ENCODE measurements at places on chromosomes 2 and 18.

DNA sequence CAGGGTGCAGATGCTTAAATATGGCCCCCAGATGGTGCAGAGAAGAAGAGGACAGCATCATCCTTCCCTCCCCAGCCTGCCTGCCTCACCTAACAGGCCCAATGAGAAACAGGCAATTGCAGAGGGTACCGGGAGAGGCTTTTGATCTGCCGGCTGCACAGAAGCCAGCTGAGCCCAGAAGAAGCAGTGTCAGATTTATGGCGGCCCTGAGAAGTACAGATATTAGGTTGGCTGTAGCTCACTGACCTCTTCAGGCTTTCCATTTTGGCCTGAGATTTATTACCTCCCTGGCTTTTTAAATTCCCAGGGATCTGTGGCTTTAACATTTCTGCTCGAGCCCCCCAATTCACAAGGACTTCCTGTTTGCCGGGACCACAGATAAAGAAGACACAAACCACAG is 278.7 kb downstream of the EN1 start:
- DNase-seq, result no peak

GRCh38 chr2:228699400-228699799 is 517.9 kb upstream of the SPHKAP start:
- no peak for DNase-seq

GRCh38 chr2:136468799-136469369 is 296.5 kb upstream of the THSD7B start:
- DNase-seq, result no peak

GRCh38 chr2:66555091-66555490 is 120.2 kb downstream of the MEIS1 start:
- no peak for DNase-seq

GRCh38 chr2:48107326-48107925 is 201.1 kb upstream of the FBXO11 start:
- no peak for DNase-seq

GRCh38 chr2:15222856-15223255 is 338.3 kb downstream of the NBAS start:
- DNase-seq, result no peak

- DNase-seq, result no peak
These were observed 192.2 kb downstream of the PLCL1 start for GRCh38 chr2:197996583-197996982.

DNA sequence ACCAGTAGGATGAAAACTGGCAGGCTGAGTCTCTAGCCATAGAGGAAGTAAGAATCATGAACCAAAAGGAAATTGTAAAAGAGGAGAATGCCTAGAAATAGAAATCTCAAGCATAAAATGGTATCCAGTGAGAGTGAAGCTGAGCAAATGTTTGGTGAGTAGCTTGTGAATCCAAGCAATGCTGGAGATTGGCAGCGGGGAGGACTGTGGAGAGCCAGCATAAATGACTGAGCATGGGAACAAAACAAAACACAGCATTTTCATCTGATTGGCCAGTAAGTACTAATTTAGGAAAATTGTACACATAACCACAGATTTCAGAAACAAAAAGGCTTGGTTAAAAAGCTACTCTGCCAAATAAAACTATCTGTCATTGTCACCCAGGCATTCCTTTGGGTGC is 390.0 kb downstream of the STK39 start:
- DNase-seq, result no peak

DNA sequence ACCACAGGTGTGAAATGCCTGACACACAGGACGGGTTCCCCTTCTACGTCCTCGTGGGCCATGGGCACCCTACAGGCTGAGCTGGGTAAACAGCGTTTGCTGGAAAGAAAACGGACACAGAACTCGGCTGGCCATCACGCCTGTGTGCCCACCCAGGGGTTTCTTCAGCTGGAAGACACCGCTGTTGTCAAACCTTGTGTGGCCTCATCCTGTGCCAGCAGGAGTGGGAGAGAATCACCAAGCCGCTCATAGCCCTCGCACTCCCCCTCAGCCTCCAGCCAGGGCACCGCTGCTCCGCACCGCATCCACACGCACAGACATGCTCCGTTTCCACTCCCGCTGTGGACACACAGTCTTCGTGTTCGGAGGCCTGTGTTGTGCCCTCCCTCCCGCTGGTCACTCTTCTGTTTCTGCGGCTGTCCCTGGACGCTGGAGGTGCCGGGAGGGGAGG is 161.4 kb downstream of the PXDN start:
- DNase-seq, result no peak

DNA sequence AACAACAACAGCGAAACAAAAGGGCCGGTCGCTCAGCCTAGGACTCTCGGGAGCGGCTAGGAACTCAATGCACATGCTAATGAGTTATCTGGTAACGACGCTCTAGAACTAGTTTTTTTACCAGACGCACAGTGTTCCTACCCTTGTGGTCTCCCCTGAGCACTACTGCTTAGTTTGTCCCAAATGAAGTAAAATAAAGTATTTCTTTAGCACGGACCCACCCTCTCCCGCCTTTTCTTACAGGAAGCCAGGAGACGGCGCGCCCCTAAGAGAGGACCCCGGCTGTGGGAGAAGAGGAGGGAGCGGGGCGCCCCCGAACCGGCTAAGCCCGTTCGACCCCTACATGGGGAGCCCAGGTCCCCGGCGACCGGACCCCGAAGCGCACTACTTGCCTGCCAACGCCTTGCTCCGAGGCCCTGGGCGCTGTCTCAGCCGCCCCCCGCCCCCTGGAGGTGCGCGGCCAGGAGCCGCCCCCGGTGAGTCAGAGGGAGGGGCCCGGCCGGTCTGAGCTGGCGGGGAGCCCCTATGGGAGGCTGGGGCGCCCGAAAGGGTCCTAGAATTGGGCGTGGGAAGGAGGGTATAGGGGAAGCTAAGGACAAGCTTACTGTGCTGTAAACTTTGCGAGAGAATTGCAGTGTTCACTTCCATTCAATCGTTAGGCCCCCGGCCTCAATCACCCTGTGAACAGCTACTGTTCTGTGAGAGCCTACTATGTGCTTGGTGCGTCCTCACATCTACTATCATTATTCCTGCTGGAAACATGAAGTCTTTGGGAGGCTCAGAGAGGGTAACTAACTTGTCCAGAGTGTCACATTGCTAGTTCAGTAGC is 3.6 kb upstream of the CAPG start:
- DNase-seq, result no peak

DNA sequence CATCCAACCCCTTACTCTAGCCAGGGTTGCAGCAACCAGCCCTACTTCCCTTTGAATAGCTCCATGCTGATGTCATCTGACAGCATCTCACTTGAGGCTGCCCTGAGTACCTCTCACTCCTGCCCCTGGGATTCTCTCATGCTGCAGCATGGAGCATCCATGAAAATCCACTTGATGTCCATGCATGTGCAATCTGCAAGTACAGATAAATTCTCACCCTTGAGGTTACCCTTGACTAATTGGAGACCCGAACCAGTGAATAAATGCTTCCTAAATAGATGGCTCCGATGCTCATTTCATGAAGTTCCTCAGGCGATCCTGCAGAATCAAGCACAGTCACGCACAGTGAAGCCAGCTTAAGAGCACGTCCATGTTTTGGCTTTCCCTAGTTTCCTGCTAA is 298.3 kb downstream of the RBM43 start:
- no peak for DNase-seq

DNA sequence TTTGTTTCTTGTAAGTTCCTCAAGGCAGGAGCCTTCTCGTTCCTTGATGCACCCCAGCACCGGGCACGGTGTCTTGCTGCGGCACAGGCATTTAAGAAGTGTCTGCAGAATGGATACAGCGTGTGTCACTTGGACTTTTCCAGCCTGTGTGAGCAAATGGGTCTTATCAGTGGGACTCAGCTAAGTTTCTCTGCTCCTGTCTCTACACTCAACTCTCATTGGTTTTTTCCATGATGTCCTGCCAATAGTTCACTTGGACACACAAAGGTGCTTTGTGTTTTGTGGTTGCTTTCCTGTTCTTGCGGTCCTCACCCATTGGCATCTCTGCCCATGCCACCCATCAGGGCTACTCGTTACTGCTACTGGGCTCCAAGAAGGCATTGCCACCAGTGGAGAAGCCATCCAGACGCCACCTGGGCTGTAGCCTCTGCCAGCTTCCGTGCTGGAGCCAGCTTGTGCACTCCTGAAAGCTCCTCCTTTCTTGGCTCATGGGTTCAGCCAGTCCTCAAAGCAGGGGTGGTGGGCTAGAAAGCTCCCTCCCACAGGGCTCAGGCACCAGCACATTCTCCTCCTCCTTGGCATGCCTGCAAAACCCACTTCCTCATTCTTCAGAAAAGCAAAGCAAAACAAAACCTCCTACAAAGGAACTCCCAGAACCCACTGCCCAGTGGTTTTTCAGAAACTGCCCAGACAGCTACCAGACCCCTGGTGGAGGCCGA is 41.4 kb downstream of the IL1R2 start:
- DNase-seq, result no peak

- no peak for DNase-seq
These were observed 511 bp upstream of the ANKMY1 start for GRCh38 chr2:240558236-240558761.

DNA sequence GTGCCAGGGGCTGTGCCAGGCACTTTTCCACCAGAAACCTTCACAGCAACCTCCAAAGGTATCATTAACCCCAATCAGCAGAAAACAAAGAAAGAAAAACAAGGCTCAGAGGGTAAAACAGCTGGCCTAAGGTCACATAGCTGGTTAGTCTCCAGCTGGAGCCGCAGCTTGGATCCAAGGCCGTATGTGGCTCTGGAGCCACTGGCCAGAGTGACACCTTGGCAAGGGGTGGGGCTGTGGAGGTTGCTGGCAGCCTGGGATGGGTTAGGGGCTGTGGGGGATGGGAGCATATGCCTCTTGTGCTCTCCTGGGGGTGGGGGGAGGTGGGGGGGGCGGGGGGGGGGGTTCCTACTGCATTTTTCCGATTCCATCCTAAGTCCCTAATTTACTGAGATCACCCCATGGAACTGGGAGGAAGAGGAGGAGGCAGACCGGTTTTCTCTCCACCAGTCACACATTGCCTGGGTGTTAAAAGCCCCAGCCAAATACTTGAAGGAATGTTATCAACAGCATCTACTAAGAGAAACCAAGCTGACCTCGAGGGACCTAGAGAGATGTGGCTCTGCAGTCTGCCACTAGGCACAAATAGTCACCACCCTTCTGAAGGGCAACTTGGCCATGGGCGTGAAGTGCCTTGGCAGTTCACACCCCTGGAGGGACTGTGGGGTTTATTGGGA is 8.0 kb downstream of the HAAO start:
- DNase-seq, result no peak

DNA sequence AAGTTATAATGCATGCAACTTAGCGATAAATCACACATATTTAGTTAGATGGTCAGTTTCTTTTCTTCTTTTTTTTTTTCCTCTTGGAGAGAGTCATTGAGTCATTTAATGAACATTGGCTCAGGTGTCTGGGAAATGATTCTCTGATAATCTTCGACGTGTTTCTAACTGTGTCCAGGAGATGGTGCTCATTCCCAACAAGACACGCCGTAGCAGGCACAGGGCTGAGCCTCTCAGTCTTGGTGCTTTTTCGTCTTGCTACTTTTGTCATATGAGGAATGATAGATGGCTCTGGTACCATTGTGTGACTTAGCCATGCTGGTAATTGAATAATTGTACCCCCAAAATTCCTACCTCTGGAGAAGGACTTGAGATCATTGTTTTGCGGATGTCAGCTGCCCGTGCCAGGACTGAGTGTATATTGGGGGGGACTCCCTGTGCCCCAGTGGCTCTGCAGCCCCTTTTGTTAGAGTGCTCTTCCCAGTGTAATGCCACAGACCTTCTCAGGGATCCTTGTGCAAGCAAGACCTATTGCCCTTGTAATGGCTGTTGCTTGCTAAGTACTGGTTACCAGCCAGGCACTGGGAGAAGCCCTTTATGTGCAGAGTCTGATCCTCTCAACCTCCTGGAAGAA is 107.6 kb upstream of the CYRIA start:
- DNase-seq, result peak; percentile 10

GRCh38 chr2:121090088-121090715 is 194.8 kb downstream of the TFCP2L1 start:
- no peak for DNase-seq

DNA sequence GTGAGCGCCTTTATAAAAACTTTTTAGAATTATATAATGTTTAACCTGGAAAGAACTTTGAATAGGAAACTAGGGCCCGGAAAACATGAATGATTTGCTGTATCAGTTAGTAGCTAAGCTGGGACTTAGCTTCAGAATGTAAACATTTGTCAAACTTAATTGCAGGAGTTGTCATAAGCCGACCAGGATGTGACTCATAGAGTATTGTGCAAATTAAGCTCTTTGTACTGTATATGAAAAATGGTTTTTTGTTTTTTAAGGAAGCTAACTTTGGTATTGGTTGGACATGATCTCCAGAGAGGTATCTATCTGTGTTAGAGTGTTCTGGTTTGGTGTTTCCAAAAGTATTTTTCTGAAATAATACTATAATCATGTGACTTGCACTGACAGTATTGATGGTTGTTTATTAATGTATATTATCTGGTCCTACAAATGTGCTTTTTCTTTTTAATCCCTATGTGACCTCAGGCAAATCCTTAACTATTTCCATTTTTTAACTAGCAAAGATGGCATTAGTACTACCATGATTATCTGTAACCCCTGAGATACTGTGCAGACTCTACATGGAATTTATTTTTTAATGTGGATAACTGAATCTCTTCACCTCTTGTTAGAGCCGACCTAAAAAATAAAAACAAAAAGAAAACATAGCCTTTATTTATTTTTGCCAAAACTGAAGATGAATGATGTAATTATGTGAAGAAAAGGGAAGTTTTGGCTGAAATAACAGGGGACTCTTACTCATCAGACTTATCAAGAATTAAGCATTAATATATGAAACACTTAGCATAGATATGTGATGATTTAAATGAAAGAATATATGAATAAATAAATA is 11.7 kb downstream of the YIPF4 start:
- DNase-seq, result no peak

GRCh38 chr18:63177919-63178821 is 141.4 kb downstream of the BCL2 start:
- no peak for DNase-seq

DNA sequence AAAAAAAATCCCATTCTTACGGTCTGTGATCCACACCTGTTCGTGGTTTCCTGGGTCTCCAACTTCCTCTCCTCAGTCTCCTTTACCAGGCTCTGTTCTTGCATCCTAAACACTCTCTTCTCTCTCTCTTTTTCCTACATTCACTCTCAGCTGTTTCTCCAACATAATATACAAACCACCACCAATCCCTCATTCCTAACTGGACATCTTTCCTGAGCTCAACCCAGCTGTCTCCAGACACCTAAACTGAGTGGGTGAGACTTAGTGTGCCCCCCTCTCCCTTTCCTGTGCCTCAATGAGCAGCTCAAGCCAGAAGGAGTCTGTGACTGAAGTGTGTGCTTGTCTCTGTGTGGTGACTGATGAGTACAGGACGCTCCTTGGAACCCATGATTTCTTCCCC is 59.4 kb downstream of the LIPG start:
- no peak for DNase-seq

DNA sequence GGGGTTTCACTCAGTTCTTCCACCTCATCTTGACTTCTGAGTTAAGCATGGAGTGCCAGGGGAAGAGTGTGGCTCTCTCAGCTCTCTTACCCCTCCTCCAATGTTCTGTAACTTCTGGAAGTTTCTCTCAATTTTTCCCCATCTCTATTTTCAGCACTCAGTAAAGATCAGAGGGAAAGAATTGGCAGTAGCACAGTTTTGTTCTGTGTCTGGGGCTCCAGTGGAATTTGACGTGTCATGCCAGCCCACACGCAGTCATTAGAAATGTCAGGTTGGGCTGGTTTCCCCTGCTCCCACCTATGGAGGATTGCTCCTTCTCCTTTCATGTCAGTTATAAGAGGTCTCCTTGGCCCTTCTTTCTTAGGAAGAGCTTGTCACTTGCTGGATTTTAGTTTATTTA is 104.6 kb upstream of the COL3A1 start:
- no peak for DNase-seq

- peak; percentile 82 for DNase-seq
These were observed 38.3 kb upstream of the IL1R1 start for GRCh38 chr2:102103992-102104871.

- DNase-seq, result peak; percentile 100
These were observed at the start of gene ZC3H6 for GRCh38 chr2:112275311-112275886. Gene ZC3H6, plus strand, starts transcription at chr2:112275597. Its CDS starts 398 bp downstream, at chr2:112275995.

All from stimulated activated CD4-positive, alpha-beta T cell treated with anti-CD3 and anti-CD28 coated beads, Interleukin-12 subunit alpha, Interleukin-12 subunit beta, amount 100 ng/mL, for 48 hours (primary cell).